Stimulated activated CD8-positive, alpha-beta memory T cell treated with anti-CD3 and anti-CD28 coated beads, Interleukin-12 subunit alpha, Interleukin-12 subunit beta, amount 100 ng/mL, for 4 hours (primary cell): ENCODE measurements at places on chromosomes 2 and 18.

DNA sequence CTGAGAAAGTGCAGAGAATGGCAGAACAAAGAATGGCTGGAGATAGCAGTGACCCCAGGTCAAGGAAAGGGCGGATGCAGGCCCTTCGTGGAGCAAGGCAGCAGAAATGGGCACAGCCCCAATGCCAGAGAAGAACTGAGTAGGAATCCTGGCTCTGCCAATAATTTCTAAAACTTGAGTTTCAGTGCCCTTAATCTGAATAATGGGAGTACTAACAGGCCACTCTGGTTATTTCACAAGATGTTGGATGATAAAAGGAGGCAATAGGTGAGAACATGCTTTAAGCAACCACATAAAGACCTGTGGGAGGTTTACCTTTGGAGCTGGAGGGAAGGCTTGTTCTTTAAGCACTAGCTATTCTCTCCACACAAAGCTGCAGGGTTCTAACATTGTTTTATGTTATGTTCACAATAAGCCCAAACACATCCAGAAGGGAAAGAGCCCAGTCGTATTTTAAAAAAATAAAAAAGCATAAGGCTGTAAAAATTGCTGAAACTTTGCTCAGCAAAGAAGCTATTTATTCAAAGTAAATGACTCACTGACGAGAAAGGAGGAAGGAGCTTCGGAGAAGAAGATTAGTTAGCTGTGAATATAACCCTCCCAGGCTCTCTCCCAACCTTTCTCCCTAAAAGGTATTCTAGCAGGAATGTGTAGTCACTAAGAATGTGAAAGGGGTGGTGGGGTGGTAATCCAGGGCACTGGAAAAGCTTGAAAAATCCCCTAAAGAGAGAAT is 470.2 kb downstream of the TXNL1 start:
- no peak for DNase-seq

GRCh38 chr2:201151127-201151981 is 31.6 kb upstream of the CASP10 start:
- DNase-seq, result no peak

DNA sequence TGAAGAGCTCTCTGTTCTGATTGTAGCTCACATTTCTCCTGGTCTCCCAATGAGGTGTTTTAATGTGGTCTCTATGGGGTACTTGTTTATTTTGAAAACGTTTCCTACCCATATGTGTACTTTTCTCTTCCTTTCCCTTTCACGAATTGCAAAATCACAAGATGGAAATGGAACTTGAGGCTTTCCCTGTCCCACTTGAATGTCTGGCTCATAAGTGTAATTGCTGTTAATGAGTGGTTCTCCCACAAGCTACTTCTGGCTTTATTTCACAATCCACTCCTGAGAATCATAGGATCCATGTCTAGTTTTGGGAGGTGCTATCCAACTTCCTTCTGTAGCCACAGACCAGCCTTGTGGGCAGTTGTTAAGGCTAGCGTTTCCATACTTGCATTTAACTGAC is 81.1 kb upstream of the CAVIN2 start:
- no peak for DNase-seq

DNA sequence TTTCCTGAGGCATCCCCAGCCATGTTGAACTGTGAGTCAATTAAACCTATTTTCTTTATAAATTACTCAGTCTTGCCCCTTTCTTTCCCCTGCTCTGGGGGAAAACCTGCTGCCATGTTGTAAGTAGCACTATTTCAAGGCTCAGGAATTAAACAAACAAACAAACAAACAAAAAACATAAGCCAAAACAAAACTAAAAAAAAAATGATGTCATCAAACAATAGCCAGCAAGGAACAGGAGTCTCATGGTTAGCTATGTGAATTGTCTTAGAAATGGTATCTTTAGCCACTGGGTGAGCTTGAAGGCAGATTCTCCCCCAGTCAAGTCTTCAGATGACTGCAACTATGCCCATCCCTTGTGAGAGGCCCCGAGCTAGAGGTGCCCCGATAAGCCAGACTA is 823.4 kb upstream of the ZEB2 start:
- DNase-seq, result no peak

GRCh38 chr18:50161597-50162205 is 33.2 kb downstream of the MYO5B start:
- DNase-seq, result no peak

- DNase-seq, result no peak
Measured at GRCh38 chr2:27092696-27093429, 6.3 kb downstream of the KHK start.

DNA sequence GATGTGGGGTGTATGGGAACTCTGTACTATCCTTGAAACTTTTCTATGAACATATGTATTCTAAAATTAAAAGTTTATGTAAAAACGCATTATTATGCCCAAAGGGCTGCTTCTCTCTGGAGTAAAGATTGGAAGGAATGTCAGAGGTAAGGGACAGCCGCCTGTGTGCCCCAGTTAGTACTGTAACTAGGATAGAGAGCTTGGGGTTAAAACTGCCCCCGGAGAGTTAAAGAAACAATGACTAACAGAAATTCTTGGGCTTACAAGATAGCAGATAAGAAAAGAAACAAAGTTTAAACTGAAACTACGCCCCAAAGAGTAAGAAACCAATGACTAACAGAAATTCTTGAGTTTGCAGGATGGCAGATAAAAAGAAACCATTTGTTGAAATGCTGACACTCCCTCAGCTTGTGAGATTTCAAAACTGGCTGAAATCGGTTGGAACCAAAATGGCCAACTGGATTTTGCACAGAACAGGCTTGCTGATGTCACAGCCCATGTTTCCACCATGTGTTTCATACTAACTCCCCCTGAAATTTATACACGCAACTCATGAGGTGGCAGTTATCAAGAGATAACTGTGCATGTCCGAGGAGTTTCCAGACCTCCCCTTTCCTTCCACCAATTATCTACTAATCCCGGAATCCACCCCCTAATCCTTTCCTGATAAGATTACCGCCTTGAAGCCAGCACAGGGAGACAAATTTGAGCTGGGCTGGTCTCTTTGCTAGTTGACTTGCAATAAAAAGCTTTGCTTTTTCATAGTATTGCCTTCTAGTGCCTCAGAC is 8.7 kb upstream of the TXNDC2 start:
- no peak for DNase-seq

GRCh38 chr2:56801770-56802169 is 618.0 kb downstream of the CCDC85A start:
- DNase-seq, result no peak

DNA sequence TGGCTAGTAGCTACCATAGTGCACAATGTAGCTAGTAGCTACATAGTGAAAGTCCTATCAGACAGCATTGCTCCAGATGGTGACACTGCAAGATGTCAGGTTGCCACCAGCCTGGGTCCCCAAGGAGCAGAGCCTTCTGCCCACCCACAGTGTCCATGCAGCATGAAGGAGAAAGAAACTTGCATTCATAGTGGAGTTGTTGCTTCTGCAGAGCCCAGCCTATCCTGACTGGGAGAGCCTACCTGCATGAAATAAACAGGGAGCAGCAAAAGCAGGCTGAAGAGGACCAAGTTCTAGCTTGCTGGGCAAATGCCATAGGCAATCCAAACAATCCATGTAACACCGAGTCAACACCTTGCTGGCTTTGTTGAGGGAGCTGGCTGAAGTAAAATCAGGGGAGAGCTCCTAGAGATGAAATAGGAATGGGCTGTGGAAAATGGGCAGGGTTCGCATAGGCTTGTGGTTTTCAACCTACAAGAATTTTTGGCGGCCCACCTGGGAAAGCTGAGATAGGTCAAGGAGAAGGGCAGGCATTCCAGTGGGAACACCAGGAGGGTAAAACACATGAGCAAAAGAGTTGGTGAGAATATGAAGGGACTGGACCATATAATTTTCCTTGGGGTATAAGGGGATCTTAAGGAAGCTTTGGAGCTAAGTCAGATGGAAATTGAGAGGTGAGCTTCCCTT is 195.8 kb downstream of the CYP26B1 start:
- DNase-seq, result no peak

GRCh38 chr2:7280790-7281189 is 363.6 kb downstream of the RNF144A start:
- no peak for DNase-seq

DNA sequence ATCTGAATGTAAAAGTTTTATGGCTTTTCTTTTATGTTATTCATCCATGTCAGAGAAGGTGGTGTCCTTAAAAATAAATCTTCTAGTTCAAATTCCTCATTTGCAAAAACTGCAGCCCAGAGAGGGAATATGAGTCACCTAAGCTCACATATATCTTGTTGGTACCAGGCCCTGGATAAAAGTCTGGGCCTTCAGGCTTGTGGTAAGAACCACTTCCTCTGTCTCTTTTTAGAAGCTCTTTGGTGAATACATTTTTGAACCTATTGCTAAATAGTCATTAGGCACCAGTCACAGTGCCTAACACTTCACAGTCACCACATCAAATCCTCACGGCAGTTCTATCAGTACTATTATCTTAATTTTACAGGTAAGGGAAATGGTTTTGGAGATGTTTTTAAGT is 199.2 kb downstream of the KCNS3 start:
- DNase-seq, result no peak
